Omental fat pad (tissue), 4 donors: ENCODE measurements at places on chromosomes 4 and X. TPM values are rescaled to one million over a fixed set of nuclear protein-coding genes. Genes with fewer than 3 reads are reported as not detected.
A peak's percentile ranks its signal among the peaks of the same experiment; 100 is the strongest.

Gene ZCCHC18
- 1.3 TPM for total RNA-seq

Gene HS6ST2
- total RNA-seq: 1.1 TPM

DNA sequence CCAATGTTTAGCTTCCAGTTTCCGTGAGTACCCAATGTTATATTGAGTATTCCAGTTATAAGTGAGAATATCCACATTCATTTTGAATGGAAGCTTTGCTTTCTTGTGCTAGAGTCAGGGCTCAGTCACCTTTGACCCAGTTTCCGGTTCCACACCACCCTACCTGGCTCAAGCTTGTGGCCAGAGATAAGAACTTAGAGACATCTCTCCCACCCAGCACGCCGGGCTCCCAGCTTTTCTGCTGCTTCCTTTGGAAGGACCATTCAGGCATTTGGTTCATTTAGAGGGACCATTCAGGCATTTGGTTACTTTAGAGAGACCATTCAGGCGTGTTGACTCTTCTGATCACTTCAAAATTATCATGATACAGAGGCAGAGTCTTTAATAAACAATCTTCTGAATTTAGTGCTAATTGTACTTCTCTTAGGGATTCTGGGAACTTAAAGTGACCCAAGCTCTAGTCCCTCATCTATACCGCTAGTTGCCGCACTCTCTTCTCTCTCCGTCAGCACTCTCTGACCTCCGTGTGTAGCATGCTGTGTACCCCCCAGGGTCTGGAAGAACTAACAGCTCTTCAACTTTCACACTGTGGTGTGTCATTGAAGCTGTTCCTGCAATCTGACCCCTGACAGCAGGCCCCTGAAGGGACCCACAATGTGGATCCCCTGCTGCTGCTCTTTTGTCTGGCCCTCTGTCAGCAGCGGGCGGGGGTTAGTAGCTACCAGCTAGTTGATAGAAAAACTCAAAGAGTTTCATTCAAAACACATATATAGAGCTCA lies 943.1 kb downstream of the ARAP2 start:
- no peak for DNase-seq

Gene NEXMIF
- total RNA-seq: 0.69 TPM

Gene TMEM47
- total RNA-seq: 36.1 TPM

DNA sequence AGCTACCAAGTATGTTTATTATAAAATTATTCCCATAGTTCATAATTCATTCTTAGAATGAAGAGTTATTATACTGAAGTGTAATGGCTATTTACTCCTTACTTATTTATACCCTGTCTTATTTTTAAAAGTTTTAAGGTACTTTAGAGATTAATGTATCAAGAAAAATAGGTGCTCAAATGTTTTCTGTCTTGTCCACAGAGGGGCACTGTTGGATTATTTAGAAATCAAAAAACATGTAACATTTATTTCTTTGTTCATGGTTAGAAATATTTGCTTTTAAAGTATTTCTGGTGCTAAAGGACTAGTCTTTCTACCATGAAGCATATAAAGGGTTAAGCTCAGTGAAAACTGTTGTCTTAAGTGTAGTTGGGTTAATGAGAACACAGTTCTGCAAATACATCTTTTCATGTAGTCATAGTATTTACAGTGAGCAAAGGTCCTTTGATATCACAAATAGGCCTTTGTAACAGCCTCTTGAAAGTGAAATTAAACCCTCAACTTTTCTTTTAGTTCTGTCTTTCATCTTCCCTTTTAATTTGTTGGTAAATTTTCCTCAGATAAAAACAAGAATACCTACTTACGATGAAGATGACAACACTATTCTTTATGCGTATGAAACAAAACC lies 7.7 kb downstream of the SCML1 start:
- DNase-seq: no peak

- DNase-seq: no peak
These were observed 22.8 kb downstream of the USP38 start for GRCh38 chr4:143207555-143207954.

DNA sequence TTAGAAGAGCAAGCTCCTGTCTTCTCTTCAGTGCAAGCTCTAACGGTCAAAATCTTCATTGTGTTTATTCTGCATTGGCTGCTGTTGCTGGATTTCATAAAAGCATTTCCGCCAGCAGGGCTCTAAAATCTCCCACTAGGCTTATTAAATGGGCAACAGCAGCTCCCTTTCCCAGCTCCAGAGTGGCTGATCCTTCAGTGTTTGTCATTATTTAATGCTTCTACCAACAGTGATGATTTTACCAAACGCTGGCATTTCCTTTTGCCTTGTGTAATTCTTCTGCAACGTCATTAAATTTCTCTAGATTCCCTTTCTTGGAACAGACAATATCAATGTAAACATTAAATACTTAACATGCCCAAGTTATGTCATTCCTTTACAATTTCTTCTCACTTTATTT lies 20.1 kb downstream of the SLC7A11 start:
- no peak for DNase-seq

GRCh38 chr4:38957261-38957815 lies 74.9 kb downstream of the TMEM156 start:
- no peak for DNase-seq

- DNase-seq: no peak
These were observed 115.8 kb downstream of the AFF1 start for GRCh38 chr4:87050596-87050995.

GRCh38 chrX:21479695-21480270 lies 105.6 kb downstream of the CNKSR2 start:
- DNase-seq: no peak

DNA sequence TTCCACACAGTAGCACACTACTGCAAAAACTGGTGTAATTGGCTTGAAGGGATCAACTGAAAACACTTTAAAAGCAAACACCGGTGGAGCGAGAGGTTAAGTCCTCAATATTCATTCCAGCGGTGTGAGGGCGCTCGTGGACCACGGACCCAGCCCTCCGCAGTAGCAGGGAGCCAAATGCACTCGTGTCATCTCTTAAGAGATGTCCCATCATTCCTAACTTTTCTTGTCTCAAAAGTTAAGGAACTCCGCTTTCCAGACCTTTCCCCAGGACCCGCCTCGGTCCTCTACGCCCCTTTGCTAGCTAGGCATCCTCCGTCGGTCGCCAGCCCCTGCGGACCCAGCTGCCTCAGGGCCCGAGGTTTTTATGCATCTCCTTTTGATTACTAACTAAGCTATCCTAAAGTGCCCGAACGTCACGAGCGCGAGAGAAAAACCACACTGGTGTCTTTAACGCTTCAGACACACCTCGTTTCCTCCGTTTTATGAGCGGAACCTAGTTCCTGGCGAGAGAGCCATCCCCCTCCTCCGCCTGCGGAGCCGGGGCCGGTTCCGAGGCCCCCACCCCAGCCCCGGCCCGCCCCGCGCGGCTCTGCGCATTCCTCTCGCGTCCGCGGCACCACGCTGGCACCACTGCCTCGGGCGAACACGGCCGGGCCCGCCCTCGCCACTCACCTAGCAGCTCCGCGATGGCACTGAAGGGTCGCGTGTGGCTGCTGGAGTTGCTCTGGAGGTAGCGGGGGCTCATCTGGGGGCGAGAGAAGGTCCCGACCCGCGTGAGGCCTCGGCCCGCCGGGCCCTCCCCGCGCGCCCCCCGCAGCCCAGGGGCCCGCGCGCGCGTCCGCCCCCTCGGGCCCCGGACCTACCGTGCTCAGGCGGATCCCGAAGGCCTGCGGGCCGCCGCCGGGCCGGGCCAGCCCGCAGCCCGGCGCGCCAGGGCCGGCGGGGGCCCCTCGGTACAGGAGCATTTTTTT lies 723 bp downstream of the MORC4 start:
- DNase-seq: peak; percentile 27

GRCh38 chrX:22164770-22165388 lies 107.8 kb upstream of the CBLL2 start:
- DNase-seq: no peak

Gene KIT
- total RNA-seq: 9.8 TPM

Gene BANK1
- 6.1 TPM for total RNA-seq

GRCh38 chr4:1409491-1410425 lies 3.5 kb upstream of the NKX1-1 start:
- no peak for DNase-seq

DNA sequence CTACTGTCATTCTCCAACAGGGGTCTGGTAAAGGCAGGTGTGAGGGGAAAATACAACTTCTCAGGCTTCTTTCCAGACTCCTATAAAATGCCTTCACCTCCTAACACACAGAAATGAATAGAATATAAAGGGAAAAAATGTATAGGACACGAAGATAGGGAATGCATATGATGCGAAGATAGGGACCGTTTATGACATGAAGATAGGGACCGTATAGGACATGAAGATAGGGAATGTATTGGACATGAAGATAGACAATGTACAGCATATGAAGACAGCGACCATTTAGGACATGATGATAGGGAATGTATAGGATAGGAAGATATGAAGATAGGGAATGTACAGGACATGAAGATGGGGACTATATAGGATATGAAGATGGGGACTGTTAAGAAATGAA lies 10.5 kb downstream of the IRF2 start:
- no peak for DNase-seq

- DNase-seq: no peak
These were observed 141.0 kb downstream of the ARX start for GRCh38 chrX:24874604-24875247.
